EH (cell line): ENCODE measurements at places on chromosomes 2 and 18.

- DNase-seq = no peak
Observed at GRCh38 chr2:70816726-70817125, 3.7 kb downstream of the CLEC4F start.

- peak; percentile 42 for DNase-seq
Observed at GRCh38 chr2:1742301-1742680, 2.0 kb downstream of the PXDN start.

DNA sequence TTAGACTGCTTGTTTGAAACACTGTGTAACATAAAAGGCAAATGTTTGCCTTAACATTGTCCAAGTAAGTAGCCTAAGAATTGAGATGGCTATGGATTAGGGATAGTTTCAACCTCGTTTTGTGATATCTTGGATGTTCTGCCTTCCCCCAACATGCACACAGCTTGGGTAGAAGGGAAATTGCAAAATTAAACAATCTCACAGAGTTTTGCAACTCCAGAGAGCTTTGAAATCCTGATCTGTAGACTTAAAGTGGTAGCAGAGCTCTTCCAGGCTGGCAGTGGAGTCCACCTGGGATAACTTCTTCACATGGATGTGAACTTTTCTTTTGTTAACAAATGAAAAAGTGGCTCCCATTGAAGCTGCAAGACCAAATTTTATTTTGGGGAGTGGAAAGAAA is 59.6 kb downstream of the CHRNA1 start:
- no peak for DNase-seq

GRCh38 chr2:102337012-102337411 is 18.6 kb upstream of the IL18R1 start:
- peak; percentile 14 for DNase-seq

GRCh38 chr18:35042389-35043071 is 1.3 kb downstream of the MAPRE2 start:
- DNase-seq = peak; percentile 29

DNA sequence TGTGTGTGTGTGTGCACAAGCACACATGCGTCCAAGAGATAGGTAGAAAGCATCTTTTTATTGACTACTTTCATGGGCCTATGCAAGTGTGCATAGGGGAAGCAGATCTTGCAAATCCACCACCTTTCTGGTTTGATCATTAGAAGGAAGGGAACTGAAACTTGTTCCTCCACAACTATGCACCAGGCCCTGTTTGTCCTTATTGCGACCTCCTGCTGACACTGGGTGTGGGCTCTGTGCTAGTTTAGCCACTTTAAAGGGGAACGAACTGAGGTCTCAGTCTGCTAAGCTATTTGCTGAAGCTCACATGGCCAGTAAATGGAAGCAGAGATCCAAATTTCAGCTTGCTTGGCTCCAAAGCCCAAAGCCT is 32.1 kb upstream of the INSIG2 start:
- no peak for DNase-seq

- peak; percentile 85 for DNase-seq
Observed at GRCh38 chr2:201130524-201131186, 14.7 kb downstream of the CFLAR start.

DNA sequence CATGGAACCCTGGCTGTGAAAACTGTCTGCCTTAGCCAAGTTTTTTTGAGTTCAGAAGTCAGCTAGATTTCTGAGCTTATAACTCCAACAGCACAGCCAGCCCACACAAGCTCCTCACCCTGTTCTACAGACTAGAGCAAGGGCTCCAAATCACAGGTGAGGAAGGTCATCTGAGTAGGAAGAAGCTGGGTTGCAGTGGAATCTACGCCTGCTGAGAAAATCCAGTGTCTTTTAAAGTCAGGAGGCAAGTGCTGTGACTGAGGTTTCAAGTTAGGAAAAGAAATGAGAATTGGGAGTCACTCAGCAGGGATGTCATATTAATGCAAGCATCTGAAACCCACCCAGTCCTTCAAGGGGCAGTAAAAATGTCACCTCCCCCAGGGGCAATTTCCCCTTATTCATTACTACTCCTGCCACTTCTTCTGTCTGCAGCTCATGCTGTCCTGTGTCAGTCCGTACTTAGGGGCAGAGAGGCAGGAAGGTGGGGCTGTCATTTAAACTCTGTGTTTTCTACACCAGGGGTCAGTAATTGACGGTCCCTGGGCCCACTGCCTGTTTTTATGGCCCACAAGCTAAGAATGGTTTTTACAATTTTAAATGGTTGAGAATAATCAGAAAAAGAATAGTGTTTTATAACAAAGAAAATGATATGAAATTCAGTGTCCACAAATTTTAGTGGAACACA is 551.1 kb downstream of the BCL11A start:
- DNase-seq = no peak

- no peak for DNase-seq
Observed at GRCh38 chr18:21177822-21178221, 64.2 kb upstream of the GREB1L start.

GRCh38 chr2:231573698-231574421 is 18.8 kb upstream of the TEX44 start:
- no peak for DNase-seq

- DNase-seq = peak; percentile 40
Observed at GRCh38 chr2:71691747-71692441, 238.5 kb downstream of the DYSF start.

- no peak for DNase-seq
Observed at GRCh38 chr2:183232161-183232865, 108.1 kb downstream of the NUP35 start.

DNA sequence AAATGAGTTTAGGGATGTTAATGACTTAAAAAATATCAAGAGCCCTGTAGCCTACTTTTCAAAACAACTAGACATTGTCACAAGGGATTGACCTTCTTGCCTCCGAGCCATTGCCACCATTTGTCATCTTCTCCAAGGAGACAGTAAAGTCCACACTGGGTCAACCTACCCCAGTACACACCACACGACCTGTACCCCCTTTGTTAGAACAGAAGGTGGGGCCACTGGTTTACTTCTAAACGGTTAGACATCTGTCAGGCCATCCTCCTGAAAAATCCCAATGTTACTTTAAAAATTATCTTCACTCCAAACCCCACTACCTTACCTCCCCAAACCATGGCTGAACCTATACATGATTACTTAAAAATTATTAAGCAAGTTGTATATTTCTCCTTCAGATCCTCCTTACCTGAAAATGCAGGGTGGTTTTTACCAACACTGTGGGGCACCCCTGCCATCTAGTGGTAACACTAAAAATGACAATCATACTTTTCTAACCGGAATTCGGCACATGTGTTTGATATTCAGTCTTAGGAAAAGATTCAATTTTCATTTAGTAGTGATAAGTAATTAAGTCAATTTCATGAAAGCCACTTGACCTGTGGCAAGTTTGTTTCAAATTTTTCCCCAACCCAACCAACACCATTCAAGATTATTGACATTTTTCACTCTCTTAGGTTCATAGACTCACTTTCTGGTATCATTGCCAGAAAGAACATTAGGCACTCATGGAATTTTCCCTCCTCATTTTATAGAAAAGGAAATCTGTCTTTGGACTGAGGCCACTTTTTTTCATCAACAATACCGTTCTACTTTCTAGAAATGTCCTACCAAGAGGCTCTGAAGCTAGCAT is 265.3 kb upstream of the PKDCC start:
- DNase-seq = peak; percentile 41

- no peak for DNase-seq
Observed at GRCh38 chr2:189580241-189580651, 340 bp downstream of the SLC40A1 start.

DNA sequence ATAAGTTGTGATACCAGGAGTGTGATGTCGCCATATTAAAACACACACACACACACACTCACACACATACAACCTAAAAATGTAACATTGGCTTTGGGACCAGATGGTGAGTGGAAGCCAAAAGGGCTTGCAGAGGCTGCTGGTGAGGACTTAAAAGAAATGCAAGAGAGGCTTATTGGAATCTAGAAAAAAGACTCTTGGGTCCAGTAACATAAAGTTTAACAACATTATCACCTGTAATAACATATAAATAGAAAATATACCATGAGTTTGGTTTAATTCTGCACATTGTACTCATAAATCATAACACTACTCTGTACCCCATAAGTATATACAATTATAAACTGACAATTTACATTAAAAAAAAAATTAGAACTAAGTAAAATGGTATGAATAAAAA is 74.4 kb upstream of the MYCN start:
- DNase-seq = no peak

- no peak for DNase-seq
Observed at GRCh38 chr18:48715711-48716361, 177.0 kb downstream of the CTIF start.

DNA sequence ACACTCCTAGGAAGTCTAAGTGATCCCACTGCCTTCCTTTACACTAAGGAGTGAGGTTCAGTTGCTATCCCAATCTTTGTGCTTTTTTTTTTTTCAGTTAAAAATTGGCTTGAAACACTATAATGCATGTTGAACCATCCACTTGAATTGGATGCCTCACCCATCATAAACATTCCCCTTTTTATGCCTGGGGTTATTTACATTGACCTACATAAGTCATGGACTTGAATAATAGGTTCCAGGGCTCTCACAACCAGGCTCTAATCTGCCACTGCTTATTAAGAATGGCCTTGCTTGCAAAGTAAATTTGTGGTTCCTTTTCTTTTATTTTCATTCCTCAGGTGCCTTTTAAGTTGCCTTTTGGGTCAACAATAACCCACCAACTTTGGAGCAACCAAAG is 236.1 kb upstream of the MEIS1 start:
- no peak for DNase-seq

DNA sequence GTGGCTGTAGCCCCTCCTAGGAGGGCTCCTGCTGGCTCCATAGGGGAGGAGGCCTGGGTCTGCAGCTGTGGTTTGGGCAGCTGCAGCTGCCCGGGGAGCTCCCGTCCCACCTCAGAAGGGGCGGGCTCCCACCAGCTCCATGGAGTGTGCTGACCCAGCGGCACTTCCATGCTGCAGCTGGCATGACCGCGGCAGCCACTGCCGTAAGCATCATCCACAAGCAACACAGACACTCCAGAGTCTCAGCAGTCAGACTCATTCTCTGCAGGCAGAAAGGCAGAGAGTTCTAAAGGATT is 660.1 kb upstream of the RAB6C start:
- no peak for DNase-seq

- DNase-seq = no peak
Observed at GRCh38 chr2:42724886-42725285, 39.0 kb downstream of the OXER1 start.

- no peak for DNase-seq
Observed at GRCh38 chr2:206764673-206765241, 371 bp downstream of the MDH1B start.

GRCh38 chr2:166762746-166763145 is 125.5 kb upstream of the XIRP2 start:
- DNase-seq = no peak

GRCh38 chr18:66555585-66555984 is 48.3 kb downstream of the CDH19 start:
- DNase-seq = no peak

- no peak for DNase-seq
Observed at GRCh38 chr2:239639421-239640185, 238.8 kb upstream of the HDAC4 start.

- no peak for DNase-seq
Observed at GRCh38 chr2:68775272-68775842, 40.7 kb downstream of the ARHGAP25 start.

GRCh38 chr18:5457462-5457957 is 86.3 kb downstream of the EPB41L3 start:
- no peak for DNase-seq

GRCh38 chr2:100196786-100197494 is 54.5 kb upstream of the AFF3 start:
- peak; percentile 90 for DNase-seq

DNA sequence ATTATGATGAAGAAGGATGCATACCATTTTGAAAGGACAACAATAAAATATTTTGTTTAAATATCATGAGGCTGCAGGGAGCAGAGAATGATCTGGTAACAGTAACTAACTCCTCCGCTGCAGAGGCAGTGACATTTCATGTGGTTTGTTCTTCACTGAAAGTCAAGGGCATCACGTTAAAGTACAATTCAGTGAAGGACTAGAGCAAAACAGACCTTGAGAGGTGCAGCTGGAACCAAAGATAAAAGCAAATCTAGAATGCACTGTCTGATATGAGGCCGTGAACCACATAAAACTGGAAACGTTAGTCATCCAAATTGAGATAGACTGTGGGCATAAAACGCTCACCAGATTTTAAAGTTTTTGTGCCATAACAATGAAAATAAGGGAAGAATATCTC is 522.9 kb upstream of the TNP1 start:
- no peak for DNase-seq

DNA sequence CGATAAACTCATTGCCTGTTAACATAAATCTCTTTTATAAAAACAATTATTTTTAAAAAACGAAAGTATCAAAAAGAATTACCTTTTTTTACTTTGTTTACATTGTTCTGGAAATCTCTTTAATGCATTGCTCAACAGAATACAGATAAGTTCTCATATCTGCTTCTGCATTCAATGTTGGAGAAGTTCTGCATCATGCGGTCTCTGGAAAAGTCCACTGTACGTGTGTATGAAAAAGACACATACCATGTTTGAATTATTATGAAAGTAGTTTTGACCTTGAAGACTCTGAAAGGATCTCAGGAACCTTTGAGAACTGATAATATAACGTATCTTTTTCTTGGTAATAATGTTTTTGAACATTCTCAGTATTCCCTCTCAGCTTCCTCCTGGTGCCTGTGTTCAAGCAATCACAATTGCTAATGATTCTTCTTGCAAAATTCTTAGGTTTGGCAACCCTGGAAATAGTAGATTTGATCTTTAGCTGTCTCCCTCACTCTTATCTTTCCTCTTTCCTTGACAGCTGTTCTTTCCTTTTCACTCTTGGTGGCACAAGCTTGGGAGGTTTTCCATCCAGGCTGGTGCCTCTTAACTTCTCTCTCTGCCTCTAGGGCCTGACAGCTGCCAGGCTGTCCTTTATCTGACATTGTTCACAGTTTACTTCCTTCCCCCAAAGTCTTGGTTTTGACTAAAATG is 12.4 kb upstream of the IL1R1 start:
- DNase-seq = no peak

DNA sequence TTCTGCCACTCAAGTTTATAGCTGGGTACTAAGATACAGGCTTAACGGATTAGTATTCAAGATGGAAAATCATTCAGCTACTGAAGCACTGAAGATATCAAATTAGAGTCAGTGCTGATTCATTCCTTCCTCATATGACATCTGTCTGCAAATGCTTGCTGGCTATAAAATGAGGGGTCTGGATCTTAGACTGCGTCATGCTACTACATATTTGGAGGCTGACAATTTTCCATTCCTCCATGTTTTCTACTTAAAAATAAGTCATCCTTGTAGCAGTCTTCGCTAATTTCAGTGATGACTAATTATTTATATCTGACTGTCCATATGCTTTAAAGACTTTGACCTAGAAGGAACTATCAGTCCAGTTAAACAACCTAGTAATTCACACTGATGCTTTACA is 233.4 kb downstream of the RIT2 start:
- no peak for DNase-seq

- peak; percentile 70 for DNase-seq
Observed at GRCh38 chr2:121356058-121356640, 71.1 kb upstream of the TFCP2L1 start.
